Glomerular endothelial cell (primary cell): ENCODE measurements at places on chromosomes 3 and 15. TPM values are rescaled to one million over a fixed set of nuclear protein-coding genes. Genes with fewer than 3 reads are reported as not detected.
A peak's percentile ranks its signal among the peaks of the same experiment; 100 is the strongest.

GRCh38 chr3:29534006-29534405 lies 253.1 kb downstream of the RBMS3 start:
- DNase-seq = no peak

DNA sequence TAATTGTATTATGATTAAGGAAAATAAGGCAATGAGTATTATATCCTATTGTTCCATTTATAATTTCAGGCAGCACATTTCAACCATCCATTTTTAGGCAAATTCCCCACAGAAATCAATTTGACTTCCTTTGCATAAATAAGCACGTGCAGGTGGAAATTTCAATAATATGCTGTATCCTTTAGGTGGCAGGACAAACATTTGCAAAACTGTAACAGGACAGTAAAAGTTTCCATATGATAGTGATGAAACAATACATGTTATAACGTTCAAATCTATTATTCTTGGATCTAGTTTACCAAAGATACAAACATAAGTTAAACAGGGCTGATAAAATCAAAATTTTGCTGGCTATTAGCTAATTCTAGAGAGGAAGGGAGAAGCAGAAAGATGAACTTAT lies 8.5 kb downstream of the UACA start:
- DNase-seq = no peak

- no peak for DNase-seq
Measured at GRCh38 chr3:66488492-66488891, 12.3 kb downstream of the LRIG1 start.

GRCh38 chr3:172204716-172205115 lies 165.3 kb downstream of the FNDC3B start:
- no peak for DNase-seq

- no peak for DNase-seq
Measured at GRCh38 chr15:80350941-80351610, 53.1 kb upstream of the ARNT2 start.

- DNase-seq = peak; percentile 33
Measured at GRCh38 chr3:42961633-42962032, 17.5 kb upstream of the GASK1A start.

DNA sequence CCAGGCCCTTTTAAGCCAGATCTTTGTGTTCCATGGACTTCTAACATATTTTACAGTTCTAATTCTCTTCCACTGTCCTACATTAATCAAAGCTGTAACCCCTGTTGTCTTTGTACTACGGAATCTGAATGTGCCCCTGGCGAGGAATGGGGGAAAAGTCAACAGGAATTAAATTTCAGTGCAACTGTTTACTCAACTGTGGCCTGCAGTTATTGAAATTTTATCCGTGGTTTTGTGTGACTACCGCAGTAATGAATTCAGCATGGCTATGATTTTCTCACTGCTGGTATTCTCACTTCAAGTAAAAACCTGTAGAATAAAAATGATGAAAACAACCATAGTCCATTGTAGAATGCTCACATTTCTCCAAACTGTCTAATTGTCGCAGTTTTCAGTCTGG lies 388.0 kb downstream of the FOXP1 start:
- no peak for DNase-seq

- no peak for DNase-seq
Measured at GRCh38 chr15:74643665-74644204, 28.1 kb downstream of the CLK3 start.

GRCh38 chr3:128573707-128574162 lies 76.9 kb downstream of the RPN1 start:
- DNase-seq = no peak

PRR20G gene
- total RNA-seq = not detected in 2 replicates

IQSEC1 gene
- total RNA-seq = 50.1 and 57.1 TPM in 2 replicates

ILDR1 gene
- not detected in 2 replicates for total RNA-seq
